C1 segment of cervical spinal cord (tissue), 14 donors: ENCODE measurements at places on chromosomes 4 and X.

- DNase-seq, result no peak
Observed at GRCh38 chr4:155529272-155529671, 137.4 kb upstream of the GUCY1A1 start.

DNA sequence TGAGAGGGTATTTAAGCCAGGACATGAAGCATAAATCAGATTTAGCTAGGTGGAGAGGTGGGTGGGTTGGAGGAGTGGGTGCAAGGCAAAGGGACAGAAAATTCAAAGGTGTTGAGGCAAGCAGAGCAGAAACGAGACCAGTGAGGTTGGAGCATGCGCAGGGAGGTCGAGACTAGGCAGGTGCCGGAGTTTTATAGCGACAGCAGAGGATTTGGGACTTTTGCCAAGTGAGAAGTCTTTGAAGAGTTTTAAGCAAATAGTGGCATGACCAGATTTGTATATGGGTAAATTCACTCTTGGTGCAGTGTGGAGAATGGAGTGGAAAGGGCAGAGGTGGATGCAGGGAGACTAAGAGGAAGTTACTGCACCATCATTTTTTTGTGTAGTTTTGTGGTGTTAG lies 107.0 kb upstream of the TLR2 start:
- no peak for DNase-seq

- DNase-seq, result no peak
Observed at GRCh38 chr4:62482355-62482754, 1282.2 kb downstream of the ADGRL3 start.

DNA sequence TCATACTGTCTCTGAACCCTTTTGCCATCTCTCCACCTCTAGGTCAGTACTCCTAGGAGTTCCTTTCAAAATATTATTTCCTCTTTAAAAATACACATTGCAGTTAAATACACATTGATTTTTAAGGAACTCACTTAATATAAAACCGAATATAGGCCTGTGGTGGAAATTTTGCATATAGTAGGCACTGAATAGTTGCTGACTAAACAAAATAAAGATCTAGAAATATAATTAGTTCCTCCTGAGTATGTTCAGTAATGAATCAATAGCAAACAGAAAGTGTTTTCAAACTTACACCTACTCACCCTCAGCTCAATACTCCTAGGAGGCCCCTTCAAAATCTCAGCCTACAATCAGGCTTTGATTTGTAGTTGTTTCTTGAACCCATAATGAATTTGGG lies 61.5 kb downstream of the IGSF1 start:
- DNase-seq, result no peak

DNA sequence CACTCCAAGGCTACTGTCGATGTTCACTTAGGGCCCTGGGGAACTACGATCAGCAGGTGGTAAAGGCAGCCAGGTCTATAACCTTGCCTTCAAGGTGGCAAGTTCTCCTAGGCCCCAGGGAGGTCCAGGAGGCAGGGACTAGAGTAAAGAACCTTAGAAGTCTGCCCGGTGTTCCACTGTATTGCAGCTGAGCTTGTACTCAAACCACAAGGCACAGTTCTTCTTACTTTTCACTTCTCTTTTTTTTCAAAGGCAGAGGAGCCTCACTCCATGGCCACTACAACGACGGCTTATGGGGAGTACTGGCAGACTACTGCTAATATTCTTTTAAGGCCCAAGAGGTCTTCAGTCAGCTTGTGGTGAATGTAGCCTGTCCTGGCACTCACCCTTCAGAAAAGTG lies 78.8 kb upstream of the GPR174 start:
- DNase-seq, result no peak

- no peak for DNase-seq
Observed at GRCh38 chrX:44480591-44480990, 62.1 kb downstream of the FUNDC1 start.

GRCh38 chrX:2188840-2189239 lies 311.9 kb downstream of the DHRSX start:
- no peak for DNase-seq

DNA sequence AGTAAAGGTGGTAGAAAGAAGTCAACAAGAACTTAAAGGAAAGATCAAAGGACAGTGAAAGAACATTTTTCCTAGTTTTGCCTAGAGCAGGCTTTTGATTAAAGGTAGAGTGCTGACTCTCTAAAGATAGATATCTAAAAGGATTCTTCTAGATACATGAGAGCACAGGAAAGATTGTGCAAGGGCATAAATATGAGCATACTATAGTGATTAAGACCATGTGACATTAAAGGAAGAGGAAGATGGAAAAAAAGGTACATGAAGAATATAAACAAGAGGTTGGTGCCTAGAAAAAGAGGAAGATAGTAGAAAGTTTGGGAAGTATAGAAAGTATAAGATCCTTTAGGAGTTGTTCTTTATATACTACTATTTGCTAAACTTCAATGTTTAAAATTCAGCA lies 26.1 kb upstream of the TET2 start:
- DNase-seq, result no peak
